COLO829 (cell line): ENCODE measurements at places on chromosomes 4 and X.

DNA sequence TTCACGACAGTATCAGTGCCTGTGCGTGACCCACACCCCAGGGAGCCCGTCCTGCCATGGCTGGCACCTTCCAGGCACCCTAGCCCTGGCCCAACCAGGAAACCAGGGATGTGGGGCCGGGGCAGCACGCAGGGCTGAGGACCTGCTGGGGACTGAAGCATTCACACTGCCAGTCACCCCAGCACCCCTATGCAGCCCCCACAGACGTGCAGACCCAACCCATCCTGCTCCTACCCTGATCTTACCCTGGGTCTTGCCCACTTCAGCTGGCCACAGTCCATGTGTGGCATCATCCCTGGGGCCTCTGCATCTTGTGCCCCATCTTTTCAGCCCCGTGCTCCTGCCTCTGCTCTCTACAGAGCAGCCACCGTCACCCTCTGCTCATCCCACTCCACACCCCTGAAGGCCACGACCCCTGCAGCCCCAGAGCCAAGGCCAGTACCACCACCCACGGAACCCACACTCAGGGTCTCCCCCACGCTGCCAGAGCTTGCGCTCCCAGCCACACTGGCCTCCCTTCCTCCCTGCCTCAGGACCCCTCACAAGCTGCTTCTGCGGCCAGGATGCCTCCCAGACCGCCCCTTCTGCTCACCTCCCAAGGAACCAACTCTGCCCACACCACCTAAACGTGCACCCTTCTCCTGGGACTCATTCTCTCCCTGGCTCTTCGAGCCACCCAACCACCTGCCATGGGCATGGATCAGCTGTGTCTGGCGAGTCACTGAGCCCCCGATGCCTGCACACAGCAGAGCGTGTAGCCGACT lies 25.6 kb downstream of the GAK start:
- no peak for DNase-seq

DNA sequence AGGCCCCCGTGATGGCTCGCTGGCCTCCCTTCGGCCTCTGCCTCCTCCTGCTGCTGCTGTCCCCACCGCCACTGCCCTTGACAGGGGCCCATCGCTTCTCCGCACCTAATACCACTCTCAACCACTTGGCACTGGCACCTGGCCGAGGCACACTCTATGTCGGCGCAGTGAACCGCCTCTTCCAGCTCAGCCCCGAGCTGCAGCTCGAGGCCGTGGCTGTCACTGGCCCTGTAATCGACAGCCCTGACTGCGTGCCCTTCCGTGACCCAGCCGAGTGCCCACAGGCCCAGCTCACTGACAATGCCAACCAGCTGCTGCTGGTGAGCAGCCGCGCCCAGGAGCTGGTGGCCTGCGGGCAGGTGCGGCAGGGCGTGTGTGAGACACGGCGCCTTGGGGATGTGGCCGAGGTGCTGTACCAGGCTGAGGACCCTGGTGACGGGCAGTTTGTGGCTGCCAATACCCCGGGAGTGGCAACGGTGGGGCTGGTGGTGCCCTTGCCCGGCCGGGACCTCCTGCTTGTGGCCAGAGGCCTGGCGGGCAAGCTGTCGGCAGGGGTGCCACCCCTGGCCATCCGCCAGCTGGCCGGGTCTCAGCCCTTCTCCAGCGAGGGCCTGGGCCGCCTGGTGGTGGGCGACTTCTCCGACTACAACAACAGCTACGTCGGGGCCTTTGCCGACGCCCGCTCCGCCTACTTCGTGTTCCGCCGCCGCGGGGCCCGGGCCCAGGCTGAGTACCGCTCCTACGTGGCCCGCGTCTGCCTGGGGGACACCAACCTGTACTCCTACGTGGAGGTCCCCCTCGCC lies 3.0 kb downstream of the PLXNB3 start:
- no peak for DNase-seq

DNA sequence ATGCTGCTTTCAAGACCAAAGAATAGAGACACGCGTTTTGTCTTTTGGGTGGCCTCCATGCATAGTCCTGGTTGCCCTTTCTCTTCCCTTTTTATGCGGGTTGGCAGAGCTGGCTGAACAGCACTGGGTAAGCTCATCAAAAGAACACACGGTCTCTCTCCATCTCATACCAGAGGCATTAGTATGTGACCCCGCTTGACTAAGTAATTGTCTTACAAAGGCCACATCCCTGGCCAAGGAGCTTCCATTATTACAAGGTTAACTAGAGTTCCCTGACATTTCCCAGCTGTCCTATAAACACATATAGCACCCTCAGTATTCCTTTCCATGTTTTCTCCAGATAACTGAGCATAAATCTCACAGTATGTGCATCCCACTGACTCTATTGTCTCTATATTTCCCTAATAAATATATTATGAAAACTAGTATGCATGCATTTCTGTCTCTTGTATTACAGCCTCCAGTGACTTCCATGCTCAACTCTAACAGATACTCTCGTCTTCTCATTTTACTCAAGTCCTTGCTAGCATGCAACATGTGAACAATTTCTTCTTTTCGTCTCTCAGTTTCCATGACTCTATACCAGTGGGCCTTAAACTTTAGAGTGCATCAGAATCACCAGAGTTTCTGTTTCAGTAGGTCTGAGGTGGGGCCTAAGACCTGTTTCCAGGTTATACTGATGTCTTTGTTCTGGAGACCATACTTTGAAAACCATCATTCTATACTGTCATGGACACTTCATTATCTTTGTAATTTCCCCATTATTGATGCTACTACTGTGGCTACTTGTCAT lies 247.7 kb upstream of the ARSJ start:
- no peak for DNase-seq

DNA sequence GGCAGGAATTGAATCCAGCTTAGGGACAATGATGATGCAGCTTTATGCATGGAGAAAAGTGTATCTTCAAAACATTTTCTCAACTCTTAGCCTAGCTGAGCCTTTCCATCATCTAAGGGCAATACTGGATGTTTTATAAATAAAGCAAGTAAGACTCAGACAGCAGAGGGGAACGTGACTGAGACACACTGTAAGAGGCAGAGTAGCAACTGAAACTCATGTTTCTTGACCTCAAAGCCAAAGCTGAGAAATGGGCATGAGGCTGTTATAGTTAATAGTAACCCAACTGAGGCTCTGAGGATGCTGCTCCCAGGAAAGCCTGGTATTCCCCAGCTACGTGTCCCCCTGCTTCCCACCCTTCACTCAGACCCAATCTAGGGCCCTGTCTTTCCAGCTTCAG lies 44.6 kb downstream of the ARHGEF9 start:
- DNase-seq = no peak

DNA sequence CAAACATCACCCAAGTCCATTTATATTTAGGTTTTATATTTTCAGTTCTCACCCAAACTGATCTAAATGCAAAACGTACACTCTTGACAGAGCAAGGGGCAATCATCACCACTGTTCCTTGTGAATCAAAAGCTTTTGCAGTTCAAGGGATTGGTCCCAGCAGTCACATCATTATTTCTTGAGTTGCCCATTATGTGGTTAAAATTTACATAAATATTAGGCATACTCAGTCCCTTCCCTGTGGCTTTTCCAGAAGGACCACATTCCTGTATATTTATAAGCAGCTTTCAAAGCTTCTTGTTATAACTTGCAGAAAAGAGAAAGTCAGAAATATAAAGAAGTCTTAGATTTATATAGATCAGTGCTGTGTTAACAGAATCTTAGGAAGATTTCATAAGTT lies 224.4 kb downstream of the CLCN4 start:
- DNase-seq = no peak
